ENCODE measurements at places on chromosomes 4 and X.

DNA sequence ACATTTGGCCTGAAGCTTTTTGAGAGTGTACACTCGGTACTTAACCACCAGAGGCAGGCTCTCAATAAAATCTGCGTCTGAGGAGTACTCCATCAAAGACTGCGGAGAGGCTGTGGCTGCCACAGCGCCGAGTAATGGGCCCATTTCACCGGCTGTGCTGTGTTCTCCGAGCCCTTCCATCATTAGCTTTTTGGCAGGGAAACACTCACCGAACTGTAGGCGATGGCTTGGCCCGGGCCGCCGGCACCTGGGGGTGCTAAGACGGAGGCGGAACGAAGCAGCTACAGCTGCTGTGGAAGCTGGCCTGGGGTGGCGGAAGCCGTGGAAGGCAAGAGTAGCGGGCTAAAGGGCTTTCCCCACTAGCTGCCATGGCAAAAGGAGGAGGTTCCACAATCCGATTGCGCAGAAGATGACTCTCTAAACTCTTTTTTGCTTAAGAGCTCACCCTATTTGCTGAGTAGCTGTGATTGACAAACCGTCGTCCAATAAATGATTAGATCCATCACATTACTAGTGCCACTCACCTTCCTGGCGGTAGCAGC is 48.5 kb upstream of the PABPC1L2A start:
- no peak for DNase-seq

- no peak for DNase-seq
These were observed 41.1 kb upstream of the HS3ST1 start for GRCh38 chr4:11469650-11470437.

DNA sequence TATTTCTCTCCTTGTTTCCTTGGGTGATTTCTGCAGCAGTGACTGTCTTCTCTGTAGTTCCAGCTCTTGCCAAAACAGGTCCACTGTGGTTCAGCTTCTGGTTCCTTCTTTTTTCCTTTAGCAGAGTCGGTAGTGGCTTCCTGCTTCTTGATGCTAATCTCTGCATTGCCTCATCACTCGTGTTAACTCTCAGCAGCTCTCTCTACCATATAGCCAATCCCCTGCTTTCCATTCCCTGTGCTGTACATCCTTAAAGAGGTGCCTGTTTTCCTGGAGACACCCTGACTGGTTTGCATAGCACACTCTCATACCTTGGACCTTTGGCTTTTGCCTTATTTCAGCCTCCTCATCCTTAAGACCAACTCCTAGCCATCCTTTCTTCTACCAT is 191.2 kb upstream of the LNX1 start:
- no peak for DNase-seq

DNA sequence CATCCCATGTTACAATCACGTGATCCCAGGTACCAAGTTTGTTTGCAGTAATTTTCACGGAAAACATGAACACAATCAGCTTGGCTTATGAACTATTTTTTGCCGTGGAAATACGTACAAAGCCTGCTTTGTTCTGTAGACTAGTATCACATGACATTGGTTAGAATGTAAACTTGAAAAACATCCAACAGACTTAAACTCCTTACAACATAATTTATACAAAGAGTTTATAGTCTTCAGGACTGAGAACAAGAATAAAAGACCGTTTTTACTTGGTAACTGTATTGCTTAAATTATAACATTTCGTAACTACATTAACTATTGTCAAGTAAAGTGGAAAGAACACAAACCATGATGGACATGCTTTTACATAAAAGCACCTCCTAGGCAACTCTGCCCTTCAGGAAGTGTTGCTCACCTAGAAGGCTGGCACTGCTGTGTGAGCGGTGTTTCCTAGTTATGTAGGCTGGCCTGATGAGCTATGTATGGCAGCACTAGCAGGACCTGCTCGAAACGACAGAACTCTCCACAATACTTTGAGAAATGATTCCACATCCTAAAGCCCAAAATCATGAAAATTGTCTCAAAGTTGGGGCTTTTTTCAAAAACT is 41.8 kb upstream of the WDR1 start:
- DNase-seq = no peak

DNA sequence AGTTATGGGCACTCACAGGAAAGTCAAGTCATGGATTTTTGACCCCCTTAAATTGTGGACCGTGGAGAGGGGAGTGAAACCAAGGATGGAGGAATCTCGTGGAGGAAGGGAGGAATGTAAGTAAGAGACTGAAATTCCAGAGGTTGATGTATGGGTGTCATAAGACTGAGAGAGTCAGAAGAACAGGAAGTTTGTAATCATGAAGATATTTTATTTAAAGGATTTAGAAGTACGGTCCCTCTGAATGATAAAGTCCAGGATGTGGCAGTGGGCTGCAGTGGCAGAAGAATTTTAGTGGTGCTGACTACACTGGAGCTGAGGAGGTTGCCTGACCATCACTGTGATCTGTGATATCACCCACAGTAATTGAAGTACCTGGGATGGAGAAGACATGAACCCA is 57.8 kb downstream of the DCLK2 start:
- no peak for DNase-seq

DNA sequence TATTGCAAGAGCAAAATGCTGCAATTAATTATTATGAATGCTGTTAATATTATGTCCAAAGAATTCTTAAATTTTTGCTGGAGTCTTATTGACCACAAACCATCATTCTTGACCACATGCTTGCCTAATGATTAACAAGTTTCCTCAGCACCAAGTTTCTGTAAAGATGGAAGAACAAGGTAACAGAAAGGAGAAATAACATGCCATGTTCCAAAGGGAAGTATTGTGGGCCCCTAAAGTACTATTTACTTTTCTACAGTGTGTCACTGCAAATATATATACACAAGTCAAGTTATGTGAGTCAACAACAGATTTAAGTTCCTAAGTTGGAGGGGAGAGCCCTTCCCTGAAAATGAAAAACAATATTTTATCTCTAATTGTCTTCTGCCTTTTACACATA is 20.6 kb downstream of the FAM47E start:
- DNase-seq = no peak

DNA sequence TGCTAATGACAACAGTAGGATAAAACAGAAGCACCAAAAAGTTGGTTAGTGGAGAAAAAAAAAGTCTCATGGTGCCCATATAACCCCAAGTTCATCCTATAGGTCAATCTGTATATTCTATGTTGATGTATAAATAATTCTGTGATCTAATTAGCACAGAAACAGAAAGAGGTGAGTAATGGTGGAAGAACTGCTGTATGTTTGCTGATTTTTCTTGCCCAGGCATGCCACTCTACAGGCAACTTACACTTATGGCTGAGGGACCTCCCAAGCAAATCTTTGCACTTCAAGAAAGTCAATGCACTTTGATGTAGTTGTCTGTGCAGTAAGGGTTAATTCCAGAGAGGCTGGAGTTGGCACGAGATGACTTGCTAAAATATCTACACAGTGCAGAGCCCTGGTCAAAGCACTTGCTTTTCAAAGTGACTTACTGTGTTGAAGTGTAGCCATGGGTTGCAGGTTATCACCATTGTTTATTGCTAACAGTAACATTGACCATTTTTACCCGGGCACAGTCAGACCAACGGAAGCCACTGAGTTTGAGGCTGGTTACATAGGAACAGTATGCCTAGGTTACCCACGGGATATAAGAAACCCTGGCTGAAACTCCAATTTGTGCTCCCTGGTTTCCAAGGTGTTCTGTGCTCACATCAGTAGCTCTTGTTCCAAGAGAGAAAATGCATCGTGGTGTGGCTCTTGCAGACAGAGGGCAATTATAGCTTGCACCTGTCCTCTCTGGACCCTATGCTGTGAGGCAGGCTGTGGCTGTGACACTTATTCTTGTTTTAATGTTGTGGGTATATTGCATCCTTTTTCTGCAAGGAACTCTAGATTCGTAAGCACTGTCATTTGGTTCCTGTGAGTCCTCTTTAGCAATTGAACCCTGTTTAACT is 141.3 kb upstream of the FTHL17 start:
- DNase-seq = no peak

GRCh38 chrX:84123585-84123984 is 64.4 kb downstream of the RPS6KA6 start:
- DNase-seq = no peak

GRCh38 chrX:109818976-109819375 is 85.9 kb upstream of the ACSL4 start:
- no peak for DNase-seq

- no peak for DNase-seq
These were observed 5.9 kb downstream of the LAMP2 start for GRCh38 chrX:120463241-120463640.

- no peak for DNase-seq
These were observed at the start of gene GABRE for GRCh38 chrX:151974336-151975227. TSS of gene GABRE (minus strand) at chrX:151974676. CDS start at chrX:151974625, 51 bp downstream.

DNA sequence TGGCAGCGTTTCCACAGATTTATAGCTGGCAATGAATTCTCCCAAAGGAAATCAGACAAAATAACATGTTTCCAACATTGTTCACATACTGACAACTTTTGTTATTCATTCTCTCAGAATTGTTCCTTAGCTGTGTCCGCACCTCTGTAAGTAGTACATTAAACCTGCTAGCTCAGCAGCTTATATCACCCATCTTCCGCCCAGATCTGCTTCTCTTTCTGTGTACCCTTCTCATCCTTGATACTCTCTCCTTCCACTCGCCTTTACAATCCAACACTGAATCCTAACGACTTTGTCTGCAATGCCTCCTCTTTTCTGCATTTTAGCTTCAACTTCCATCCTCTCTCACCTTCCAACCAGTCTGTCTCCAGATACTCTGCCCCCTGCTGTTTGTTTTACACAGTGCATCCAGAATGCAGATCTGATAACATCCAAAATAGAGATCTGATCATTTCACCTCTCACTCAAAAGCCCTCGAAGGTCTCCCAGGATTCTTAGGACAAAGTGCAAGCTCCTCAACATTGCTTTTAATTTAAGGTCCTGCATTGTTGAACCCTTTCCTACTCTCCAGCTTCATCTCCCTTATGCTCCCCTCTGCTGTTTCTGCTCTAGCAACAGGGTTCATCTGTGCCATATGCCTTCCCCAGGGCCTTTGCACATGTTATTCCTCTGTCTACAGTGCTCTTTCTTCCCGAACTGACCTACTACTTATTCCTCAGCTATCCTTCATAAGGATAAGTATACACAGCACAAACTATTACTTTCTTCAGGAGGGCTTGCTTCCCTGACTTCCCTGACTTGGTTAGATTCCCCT is 67.3 kb upstream of the VBP1 start:
- no peak for DNase-seq

- no peak for DNase-seq
These were observed at the start of gene IL13RA2 for GRCh38 chrX:115017455-115017854. TSS of gene IL13RA2 (minus strand) at chrX:115017616. CDS start at chrX:115017269, 347 bp downstream.

GRCh38 chr4:81814987-81815541 is 343.4 kb upstream of the RASGEF1B start:
- DNase-seq = no peak

GRCh38 chr4:100082852-100083251 is 107.4 kb downstream of the DDIT4L start:
- no peak for DNase-seq

DNA sequence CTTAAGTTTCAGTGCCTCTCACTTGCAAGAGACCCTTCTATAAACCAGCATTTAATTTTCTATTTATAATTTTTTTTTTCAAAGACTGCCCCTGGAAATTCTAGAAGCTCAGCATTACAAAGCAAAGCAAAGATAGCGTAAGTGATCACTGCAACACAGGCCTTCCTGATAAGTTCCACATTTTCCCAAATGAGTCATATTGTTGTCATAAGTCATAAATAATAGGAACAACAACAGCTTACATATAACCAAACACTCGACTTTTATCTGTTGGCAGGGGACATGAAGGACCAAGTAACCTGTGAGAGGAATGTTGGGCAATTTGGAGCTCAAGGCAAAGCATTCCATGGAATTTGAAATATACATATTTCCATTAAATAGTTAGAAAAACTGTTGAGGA is 815.5 kb downstream of the DMD start:
- DNase-seq = no peak

GRCh38 chr4:107276052-107276451 is 239.9 kb upstream of the DKK2 start:
- no peak for DNase-seq

DNA sequence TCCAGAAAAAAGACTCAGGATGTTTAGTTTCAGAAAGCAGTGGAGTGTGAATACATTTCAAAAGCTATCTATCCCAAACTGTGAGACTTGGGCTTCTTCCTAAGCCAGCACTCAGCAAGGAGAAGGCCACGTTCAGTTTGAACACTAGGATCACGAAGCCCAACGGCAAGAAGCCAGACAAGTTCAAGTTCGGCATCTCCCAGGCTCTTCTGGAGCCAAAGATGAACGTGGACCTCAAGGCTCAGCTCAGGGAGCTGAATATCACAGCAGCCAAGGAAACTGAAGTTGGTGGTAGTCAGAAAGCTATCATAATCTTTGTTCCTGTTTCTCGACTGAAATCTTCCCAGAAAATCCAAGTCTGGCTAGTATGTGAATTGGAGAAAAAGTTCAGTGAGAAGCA is 7.6 kb downstream of the PLAC1 start:
- no peak for DNase-seq

DNA sequence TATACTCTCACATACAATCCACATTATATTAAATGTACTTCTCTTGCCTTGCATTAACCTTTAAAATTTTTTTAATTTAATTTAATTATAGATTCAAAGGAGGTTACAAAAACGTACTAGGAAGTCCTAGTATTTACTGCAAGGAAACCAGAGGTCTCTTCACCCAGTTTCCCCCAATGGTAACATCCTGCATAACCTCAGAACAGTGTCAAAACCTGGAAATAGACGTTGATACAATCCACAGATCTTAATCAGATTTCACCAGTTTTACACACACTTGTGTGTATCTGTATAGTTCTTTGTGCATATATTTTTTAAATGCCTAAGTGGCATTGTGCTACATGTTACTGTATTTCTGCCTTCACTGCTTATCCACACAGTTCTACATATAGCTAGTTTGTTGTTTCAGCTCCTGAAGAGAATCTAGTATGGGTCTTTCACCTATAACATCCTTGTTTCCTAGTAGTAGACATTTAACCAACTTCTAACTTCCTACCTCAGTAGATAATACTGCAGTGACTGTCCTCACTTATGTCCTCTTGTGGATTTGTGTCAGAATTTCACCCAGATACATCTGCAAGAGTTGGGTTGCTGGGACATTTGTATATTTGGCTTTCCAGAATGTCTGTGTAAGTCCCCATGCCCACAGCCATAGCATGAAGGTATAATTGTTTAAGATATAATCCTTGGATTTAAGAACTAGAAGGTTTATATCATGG is 103.2 kb downstream of the NFKB1 start:
- DNase-seq = no peak

DNA sequence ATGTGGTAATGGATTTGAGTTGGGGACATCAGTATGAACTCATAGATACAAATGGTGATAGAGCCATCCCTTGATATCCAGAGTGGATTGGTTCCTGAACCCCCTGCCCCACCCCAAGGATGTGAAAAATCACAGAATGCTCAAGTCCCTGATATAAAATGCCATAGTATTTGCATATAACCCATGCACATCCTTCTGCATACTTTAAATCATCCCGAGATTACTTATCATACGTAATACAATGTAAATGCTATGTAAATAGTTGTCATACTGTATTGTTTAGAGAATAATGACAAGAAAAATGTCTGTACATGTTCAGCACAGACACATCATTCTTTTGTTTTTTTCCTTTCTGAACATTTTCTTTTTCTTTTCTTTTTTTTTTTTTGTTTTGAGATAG is 18.9 kb upstream of the SEPTIN11 start:
- DNase-seq = no peak

GRCh38 chrX:124910611-124911010 is 409.1 kb upstream of the TEX13C start:
- no peak for DNase-seq

Measured in stimulated activated CD4-positive, alpha-beta T cell treated with anti-CD3 and anti-CD28 coated beads, TNF-alpha, amount 100 ng/mL, for 4 hours (primary cell).